Urinary bladder (tissue), 4 donors: ENCODE measurements at places on chromosomes 16 and 17. TPM values are rescaled to one million over a fixed set of nuclear protein-coding genes. Genes with fewer than 3 reads are reported as not detected.

GRCh38 chr16:23298290-23298915 lies 3.7 kb upstream of the SCNN1B start:
- no peak for DNase-seq

DNA sequence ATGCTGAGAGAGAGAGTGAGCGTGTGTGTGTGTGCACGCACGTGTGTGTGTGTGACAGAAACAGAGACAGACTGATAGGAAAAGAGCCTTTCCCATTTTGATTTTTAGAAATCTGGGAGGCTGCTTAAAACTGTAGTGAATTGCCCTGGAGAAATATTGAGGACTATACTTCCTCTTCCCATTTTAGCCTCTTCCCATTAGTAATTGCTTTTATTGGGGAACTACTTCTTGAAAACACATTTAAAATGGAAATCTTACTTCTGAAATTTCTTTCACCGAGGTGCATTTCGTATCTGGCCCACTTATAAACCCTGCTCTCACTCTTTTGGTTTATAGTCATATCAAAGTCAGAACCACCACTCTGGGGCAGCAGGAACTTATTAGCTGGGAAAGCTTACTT lies 47.1 kb downstream of the NUP93 start:
- DNase-seq = no peak

Gene GJC1
- 63.2 TPM for total RNA-seq

Gene MEOX1
- 11.6 TPM for total RNA-seq

Gene SLC12A4
- 50.7 TPM for total RNA-seq
